ENCODE measurements at places on chromosomes 16 and 17.

DNA sequence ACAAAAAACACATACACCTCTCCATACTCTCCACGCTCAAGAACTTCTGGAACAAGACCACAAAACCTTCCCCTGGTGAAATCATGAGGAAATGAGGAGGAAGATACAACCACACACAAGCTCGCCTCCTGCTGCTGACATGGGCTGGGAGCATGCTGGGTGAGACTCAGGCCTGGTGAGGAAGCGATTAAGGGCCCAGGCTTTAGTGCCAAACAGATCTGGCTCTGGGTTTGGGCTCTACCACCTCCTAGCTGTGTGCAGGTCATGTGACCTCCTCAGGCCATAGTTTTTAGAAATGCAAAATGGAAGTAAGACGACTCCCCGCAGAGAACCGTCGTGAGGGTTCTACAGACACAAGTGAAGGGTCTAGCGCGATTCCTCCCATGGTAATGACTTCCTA lies 41.3 kb downstream of the VAC14 start:
- no peak for DNase-seq

DNA sequence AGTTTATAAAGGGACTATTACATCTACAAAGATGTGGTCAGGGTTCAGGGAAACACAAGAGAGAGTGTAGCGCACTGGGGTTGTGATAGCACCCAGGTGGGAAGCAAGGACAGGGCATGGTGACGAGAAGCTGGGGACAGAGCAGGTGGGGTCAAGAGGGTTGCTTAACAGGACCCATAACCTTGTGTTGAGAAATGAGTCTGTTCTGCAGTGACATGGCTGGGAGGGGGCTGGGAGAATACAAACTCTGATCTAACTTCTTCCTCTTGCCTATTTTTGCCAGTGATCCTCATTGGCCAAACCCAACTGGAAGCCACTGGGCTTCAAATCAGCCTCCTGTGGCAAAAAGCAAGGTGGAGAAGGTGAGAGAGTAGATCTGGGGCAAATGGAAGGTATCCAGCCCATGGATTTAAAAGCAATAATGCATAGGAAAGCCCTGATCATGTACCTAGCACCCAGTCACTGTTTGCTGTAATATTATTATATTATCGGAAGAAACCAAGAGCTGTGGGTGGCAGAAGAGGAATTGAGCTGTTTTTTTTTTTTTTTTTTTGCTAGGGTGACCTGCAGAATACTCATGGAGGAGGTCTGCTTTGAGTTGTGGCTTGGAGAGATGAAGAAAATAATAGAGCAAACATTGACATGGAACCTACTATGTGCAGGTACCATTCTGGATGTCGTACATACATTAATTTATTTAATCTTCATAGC lies 76.9 kb upstream of the ZFHX3 start:
- DNase-seq, result no peak

DNA sequence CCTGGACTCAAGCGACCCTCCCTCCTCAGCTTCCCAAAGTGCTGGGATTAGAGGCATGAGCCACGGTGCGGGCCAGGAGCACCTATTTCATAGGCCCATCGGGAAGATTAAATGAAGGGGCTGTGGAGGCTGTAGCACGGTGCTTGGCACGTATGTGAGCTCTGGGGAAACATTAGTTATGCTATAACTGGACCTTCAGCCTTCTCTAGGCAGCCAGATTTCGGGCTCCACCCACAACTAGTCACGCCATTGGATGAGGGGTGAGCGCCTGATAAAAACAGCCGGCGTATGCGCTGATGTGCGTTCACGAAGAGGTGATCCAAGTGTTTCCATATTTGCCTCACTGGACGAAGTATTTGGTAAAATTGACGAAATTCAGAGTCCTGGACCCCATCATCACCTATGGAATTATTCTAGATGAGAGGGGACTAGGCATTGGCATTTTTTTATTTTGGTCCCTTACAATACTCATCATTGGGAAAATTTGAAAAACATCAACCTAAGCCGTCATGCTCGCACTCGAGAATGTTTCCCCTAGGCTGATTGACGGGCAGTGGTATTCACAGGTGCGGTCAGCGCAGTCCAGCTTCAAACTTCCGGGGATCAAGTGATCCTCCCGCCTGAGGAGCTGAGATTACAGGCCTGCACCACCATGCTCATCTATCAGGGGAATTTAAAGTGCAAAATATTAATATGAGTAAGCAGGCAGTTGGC lies 1.8 kb upstream of the ANKRD11 start:
- no peak for DNase-seq

- DNase-seq, result no peak
Observed at GRCh38 chr17:74870512-74870911, 2.3 kb downstream of the FDXR start.

- DNase-seq, result no peak
Observed at GRCh38 chr17:16997514-16998429, 25.9 kb upstream of the TNFRSF13B start.

DNA sequence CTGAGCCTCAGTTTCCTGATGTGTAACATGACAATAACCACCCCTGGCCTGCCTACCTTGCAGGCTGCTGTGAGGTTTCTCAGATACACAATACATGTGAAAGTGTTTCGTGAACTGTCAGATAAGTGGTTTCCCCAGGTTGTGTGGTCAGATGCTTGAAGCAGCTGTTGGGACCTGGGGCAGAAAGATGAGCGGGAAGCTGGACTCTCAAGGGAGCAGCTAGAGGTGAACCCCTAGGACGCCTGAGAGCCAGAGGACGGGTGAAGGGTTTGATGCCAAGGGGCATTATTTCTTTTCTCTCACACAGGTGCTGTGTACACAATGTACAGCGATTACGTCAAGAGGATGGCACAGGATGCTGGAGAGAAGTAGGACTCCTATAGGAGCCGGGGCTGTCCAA lies 2.3 kb downstream of the HIGD1B start:
- DNase-seq, result no peak

- no peak for DNase-seq
Observed at GRCh38 chr17:64036198-64036922, 15.9 kb upstream of the ICAM2 start.

DNA sequence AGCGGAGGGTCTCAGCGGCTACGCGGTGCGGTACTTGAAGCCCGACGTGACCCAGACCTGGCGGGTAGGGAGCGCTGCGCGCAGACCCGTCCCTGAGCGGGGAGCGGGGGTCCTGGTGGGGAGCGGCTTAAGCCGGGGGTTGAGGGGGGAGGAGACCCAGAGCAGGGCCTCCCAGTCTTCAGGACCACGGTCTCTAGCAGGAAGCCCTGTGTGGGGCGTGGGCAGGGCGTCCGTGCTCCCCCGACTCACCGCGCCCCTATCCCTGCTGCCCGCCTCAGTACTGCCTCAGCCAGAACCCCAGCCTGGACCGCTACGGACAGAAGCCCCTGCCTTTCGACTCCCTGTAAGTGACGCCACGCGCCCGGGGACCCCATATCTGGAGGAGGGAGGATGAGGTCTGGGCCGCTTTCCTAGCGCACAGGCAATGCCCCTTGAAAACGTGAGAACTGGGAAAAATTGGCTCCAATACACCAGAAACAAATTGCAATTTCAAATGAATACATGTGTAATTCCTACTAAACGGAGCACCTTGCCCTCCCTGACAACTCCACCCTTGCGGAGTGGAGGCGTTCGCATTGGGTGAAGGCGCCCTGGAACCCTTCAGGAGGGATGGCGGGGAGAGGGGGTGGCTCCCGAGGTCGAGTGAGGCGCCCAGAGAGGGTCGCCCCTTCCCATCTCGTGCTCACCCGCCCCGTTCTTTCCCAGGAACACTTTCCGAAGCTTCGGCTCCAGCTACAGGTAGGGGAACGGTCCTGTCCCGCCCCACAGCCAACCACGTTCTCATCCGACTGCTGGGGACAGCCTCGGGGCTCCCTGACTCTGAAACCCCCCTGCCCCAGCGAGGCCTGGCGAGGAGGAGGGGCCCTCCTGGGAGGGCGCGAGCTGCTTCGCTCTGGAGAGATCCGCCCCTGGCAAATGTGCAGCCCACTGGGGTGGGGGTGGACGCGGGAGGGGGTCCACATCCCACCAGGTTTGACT lies 14.6 kb upstream of the CNGB1 start:
- DNase-seq, result peak; percentile 31

All from upper lobe of left lung (tissue), 6 donors.